ENCODE measurements at places on chromosomes 1 and 21.
A peak's percentile ranks its signal among the peaks of the same experiment; 100 is the strongest.

- DNase-seq: no peak
These were observed 577.7 kb downstream of the MRPL39 start for GRCh38 chr21:25029580-25029979.

GRCh38 chr1:68322837-68323687 lies 90.7 kb upstream of the WLS start:
- DNase-seq: no peak

GRCh38 chr21:22582026-22582425 lies 1583.8 kb downstream of the NCAM2 start:
- DNase-seq: no peak

- no peak for DNase-seq
These were observed 729.4 kb downstream of the MATN1 start for GRCh38 chr1:29993950-29994349.

- DNase-seq: no peak
These were observed 2.9 kb upstream of the BSND start for GRCh38 chr1:54995835-54996234.

- DNase-seq: no peak
These were observed 49.8 kb downstream of the SLC35D1 start for GRCh38 chr1:67004176-67004575.

DNA sequence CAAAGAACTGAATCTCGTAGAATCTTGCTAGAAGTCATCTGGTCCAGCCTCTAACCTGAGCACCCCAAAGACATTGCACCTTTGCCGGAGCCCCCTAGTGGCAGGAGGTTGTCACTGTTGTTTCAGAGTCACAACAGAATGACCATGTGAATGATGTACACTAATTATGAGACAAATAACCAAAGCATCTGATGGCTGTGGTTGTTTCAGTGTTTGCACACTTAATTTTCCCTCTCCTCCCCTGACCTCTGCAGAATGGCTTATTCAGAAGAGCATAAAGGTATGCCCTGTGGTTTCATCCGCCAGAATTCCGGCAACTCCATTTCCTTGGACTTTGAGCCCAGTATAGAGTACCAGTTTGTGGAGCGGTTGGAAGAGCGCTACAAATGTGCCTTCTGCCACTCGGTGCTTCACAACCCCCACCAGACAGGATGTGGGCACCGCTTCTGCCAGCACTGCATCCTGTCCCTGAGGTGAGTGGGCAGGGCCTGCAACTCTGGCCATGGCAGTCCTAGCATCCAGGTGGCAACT lies 26.4 kb downstream of the TRAF5 start:
- DNase-seq: peak; percentile 40

- DNase-seq: no peak
These were observed 606 bp upstream of the FMO4 start for GRCh38 chr1:171313319-171313834.

GRCh38 chr1:72283022-72283306 lies 625 bp upstream of the NEGR1 start:
- no peak for DNase-seq

- no peak for DNase-seq
These were observed 21.3 kb downstream of the SOAT1 start for GRCh38 chr1:179314928-179315327.

DNA sequence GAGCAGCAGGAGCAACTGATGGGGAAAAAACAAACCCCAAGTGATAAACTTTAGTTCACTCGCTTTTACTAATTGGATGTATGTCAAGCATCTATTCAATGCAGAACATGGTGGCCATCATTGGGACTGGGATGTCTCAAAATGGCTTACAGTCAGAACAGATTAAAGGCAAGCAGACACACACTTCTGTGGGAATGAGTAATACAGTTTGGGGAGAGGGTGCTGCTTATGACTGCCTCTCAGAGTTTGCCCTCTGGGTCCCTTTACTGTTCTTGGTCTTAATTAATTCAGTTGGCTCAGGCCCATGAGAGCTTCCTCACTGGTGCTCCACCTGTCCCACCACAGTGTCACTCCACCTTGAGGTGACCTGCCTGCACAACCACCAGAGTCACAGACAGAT lies 119.5 kb downstream of the TBX19 start:
- DNase-seq: no peak

DNA sequence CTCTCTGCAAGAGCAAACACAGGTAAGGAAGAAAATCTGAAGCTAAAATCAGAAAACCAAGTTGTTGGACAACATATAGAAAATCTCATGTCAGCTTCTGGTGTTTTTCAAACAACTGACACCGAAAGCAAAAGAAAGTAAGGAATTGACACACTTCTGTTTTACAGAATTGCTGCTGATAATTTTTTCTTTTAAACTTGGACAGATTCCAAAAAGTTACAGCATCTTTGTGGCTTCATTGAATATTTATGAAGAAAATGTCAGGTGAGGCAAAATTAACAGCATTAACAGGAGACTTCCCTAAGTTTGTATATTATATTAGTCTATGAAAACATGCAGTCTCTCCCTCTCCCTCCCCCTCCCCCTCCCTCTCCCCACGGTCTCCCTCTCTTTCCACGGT lies 14.9 kb upstream of the CTSS start:
- no peak for DNase-seq

GRCh38 chr1:167512046-167512654 lies 6.2 kb downstream of the CD247 start:
- no peak for DNase-seq

- DNase-seq: no peak
These were observed 296.0 kb downstream of the HHAT start for GRCh38 chr1:210624722-210625121.

GRCh38 chr1:248710305-248710900 lies 7.8 kb upstream of the OR14I1 start:
- DNase-seq: no peak

DNA sequence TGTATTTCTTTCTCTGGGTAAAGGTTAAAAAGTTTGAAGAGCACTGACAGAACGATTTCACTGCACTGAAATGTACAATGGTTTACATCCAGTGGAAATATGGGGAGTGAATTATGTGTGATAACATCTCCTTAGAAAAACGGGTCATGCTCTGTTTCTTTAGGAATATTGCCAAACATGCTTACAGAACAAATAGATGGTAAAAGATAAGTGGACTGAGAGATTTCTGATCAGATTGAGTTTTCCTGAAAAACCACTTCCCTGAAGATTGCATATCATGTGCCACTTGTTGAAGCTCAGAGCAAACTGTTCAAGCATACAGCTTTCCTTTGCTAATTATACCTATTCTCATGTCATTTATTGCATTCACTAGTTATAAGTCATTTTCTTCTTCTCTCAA lies 29.9 kb upstream of the DISP1 start:
- DNase-seq: no peak

GRCh38 chr1:24874056-24874455 lies 56.0 kb downstream of the RUNX3 start:
- no peak for DNase-seq

All from activated CD4-positive, alpha-beta T cell treated with anti-CD3 and anti-CD28 coated beads for 24 hours (primary cell).